NCI-H1436 treated with DMSO at 0.1 percent for 48 hours (cell line): ENCODE measurements at places on chromosomes 1 and 21.

- no peak for DNase-seq
Observed at GRCh38 chr1:240395336-240395735, 216.6 kb downstream of the GREM2 start.

- DNase-seq: no peak
Observed at GRCh38 chr1:221794079-221794670, 52.3 kb upstream of the DUSP10 start.

- no peak for DNase-seq
Observed at GRCh38 chr1:198253668-198254067, 96.9 kb downstream of the NEK7 start.

- DNase-seq: no peak
Observed at GRCh38 chr1:198669023-198669698, 30.3 kb downstream of the PTPRC start.

- no peak for DNase-seq
Observed at GRCh38 chr21:27954543-27955165, 987.8 kb upstream of the ADAMTS5 start.

- DNase-seq: no peak
Observed at GRCh38 chr1:159084152-159084551, 7.6 kb upstream of the AIM2 start.
